Activated CD4-positive, alpha-beta memory T cell treated with anti-CD3 and anti-CD28 coated beads for 36 hours (primary cell): ENCODE measurements at places on chromosomes 3 and 15.

- DNase-seq: no peak
Observed at GRCh38 chr15:94840794-94841783, 609.7 kb downstream of the MCTP2 start.

DNA sequence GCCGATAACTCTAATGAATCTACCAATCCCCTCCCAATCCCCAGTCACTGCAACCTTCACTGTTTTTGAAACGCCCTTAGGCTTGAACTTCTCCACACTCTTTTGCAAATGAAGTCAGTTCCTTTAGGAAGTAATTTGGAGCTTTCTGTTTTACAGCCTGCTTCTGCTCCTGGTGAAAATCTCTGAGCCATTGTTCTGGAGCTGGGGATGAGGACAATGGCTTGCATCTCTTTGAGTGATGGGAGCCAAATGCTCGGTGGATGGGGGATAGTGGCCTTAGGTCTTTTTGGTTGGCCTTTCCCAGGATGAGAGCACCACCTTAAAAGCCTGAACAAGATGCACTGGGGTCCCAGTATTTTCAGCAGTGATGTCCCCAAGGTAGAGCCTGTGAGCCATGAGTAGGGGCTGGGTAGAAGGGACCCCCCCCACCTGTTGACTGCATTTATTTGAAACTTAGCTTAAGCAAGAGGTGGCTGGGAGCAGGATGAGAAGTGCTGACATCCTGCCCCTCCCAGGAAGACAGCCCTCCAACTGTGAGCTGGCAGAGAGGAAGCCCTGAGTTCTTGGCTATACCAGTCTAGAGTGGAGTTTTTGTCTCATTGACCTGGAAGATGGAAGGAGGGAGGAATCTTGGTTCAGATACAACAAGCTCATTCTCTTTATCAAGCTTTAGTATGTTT, 7.6 kb upstream of the MYO5C start:
- no peak for DNase-seq

DNA sequence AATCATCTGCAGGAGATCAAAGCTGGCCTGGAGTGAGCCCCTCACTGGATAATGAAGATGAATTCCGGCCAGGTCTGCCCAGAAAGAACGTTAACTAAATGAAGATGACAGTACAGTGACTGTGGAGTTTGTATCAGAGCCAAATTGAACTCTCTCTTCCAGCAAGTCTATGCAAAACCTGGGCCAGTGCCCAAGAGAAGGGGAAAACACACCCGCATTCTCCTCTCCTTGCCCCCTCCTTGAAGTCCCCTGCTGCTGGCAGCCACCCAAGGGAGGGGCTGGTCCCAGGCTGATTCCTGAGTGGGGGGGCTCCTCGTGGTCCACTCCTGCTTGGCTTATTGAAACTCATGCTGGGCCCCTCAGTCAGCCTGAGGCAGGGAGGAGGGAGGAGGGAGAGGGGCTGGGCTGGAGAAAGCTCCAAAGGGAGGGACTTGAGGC, 155.7 kb downstream of the RAB11A start:
- no peak for DNase-seq

GRCh38 chr3:179603831-179604230, 607 bp downstream of the MRPL47 start:
- no peak for DNase-seq

- DNase-seq: no peak
Observed at GRCh38 chr3:130378677-130379191, 33.3 kb downstream of the COL6A5 start.

GRCh38 chr15:64102497-64102896, 6.7 kb downstream of the SNX1 start:
- DNase-seq: no peak

GRCh38 chr15:40290918-40291574, 8.2 kb upstream of the ANKRD63 start:
- no peak for DNase-seq

- no peak for DNase-seq
Observed at GRCh38 chr3:131540821-131541220, 38.0 kb upstream of the MRPL3 start.

DNA sequence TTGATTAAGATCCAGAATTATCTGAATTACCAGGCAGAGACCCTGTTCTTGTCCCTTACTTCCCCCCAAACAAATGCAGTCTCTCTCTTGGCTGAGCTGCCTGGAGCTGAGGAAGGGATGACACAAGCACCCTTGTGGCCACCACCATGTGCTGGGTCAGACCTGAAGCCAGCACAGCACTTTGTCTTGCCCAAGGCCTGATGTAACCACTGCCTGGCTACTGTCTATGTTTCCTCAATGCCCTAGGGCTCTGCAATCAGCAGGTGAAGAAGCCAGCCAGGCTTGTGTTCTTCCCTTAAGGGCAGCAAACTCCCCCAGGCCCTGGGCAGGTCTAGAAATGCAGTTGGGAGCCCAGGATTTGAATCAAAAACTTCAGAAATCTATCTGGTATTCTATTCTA, 15.8 kb upstream of the CASR start:
- DNase-seq: no peak

DNA sequence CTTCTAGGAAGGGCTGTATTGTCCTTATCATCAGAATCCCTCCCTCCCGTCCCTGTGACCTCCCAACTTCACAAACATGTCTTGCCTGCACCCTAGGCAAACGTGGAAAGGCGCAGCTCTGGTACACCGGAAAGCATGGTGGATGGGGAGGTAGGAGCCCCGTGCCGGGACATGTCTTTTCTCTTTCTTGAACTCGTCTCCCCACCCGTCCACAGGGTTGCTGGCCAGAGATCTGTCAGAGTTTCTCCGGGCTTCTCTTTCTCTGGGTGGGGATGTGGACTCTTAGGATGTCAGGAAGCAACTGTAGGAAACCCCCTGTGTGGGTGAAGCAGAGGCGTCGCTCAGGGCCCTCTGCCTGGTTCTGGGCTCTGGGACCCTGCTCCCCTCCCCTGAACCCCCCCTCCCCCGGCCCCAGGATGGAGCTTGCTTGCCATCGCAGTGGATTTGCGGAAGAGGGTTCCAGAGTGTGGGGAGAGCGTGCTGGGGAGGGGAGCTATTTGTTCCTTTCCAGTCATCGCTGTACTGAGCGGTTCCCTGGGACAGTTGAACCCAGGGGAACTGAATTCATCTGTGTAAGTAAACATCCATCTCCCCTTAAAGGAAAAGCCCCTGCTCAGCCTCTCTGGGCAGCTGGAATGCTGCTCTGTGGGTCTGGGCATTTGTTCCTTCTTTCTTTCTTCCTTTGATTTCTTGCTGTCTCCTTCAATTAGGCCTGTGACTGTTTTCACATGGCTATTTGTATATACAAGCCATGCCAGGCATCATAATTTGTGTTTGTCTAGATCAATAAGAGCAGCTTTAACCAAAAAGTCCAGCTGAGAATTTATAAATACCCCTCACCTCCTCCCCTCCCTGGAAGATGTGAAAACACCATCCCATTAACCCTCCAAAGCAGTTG, 72.8 kb downstream of the SMAD3 start:
- no peak for DNase-seq

DNA sequence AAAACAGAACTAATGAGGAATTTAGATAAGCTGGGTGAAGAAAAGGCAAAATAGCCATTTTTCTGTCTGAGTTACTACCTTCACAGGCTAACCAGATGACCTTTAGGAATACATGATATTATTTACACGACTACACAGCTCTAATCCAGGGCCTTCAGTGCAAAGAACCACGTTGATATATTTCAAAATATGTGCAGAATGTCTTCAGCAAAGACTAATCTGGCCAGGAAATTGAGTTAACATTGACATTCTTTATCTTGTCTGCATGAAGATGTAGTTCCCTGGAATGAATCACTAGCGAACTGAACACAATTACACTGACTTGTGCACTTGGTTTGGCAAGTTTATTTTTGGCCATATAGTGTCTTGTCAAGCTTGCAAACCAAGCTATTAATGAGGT, 41.5 kb downstream of the PDHB start:
- no peak for DNase-seq

GRCh38 chr15:74955017-74955416, 1.6 kb downstream of the RPP25 start:
- no peak for DNase-seq

- no peak for DNase-seq
Observed at GRCh38 chr15:67531379-67531914, 10.5 kb downstream of the C15orf61 start.

DNA sequence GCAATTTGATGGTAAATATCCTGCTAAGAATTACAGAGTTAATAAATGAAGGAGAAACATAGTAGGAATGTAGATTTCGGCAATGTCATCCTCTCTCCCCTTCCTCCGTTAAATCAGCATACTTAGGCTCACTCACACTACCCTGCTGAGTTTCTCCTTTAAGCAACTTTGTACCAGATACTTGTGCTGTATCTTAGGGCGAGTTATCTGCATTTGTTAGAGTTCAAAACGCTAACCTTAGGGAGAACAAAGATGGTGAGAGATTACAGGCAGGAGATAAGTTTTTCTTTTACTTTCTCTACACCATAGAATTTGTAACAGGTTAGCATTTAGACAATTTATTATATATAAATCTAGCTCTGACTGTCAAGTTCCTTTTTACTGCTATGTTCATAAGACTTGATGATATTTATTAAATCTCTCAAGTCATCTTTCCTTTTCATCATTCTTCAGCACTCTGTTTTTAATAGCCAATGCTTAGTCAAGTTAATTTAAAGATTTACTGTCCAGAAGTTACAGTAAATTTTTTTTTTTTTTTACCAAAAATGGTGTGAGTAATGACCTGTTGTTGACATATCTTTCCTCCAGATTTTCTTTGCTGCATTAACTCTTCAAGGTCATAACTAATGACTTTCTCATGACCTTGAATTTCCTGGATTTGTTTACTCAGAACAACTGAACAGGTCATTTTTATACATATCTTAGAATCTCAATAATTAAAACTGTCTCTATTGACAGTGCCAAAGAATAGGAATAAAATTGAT, 22.2 kb downstream of the SUCNR1 start:
- no peak for DNase-seq

DNA sequence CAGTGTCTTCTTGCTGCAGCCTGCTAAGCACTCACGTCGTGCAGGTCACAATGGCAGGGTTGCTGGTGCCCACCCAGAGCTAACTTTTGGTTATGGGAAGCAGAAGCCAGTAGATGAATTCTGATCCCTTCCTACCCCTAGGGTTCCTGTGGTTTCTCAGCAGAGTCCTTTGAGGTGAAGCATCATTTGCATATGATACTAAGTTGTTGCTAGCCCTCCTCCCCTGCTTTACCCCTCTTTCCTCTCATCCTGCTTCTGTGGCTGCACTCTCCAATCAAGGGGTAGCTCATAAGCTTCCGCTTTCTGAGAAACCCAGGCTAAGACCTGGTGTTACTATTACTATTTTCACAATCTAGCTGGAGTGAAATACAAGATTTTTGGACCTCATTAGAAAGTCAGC, 22.1 kb upstream of the HEG1 start:
- DNase-seq: no peak

DNA sequence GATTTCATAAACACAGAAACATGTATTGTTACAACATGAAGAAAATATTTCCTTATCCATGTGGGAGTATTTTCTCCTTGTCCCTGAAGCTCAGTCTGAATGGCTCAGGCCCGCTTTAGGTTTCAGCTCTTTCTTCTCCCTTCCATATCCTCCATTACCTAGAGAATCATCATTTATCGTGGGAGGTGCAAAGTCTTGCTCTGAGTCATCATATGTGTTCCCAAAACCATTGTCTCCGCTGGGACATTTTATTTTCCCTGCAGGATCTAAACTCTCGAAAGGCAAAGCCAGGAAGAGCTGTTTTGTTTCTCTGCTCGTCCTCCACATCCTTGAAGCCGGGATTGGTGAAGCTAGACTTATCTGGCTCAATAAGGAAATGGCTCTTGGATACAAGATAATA, 571.2 kb downstream of the EDEM1 start:
- no peak for DNase-seq

- DNase-seq: no peak
Observed at GRCh38 chr15:67005294-67005996, 60.0 kb upstream of the SMAD3 start.

- DNase-seq: no peak
Observed at GRCh38 chr3:97917813-97918536, 54.3 kb downstream of the RIOX2 start.

DNA sequence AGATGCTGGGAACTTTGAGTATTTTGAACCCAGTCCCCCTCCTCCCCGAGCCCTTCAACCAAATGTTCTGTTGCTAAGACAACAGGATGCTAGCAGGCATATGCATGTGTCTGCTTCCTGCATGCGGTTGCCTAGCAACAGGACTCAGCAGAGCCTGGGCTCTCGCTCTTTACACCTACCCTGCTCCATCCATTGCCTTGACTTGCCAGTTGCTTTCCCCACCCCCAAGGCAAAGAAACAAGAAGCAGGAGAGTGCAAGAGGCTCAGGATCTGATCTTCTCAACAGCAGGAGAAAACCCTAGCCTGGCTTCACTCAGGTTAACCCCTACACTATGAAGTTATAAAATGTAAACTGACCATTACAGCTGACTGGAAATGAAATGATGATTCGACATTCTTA, 393.0 kb downstream of the IGSF11 start:
- DNase-seq: no peak

- no peak for DNase-seq
Observed at GRCh38 chr3:14389716-14390115, 12.7 kb upstream of the SLC6A6 start.

- DNase-seq: peak; percentile 52
Observed at GRCh38 chr15:78808550-78808949, 2.7 kb downstream of the ADAMTS7 start.

GRCh38 chr3:13148561-13149329, 75.5 kb upstream of the IQSEC1 start:
- no peak for DNase-seq

- no peak for DNase-seq
Observed at GRCh38 chr15:45133561-45133920, 3.7 kb downstream of the DUOX1 start.
